NCI-H774 (cell line): ENCODE measurements at places on chromosomes 16 and 17.

DNA sequence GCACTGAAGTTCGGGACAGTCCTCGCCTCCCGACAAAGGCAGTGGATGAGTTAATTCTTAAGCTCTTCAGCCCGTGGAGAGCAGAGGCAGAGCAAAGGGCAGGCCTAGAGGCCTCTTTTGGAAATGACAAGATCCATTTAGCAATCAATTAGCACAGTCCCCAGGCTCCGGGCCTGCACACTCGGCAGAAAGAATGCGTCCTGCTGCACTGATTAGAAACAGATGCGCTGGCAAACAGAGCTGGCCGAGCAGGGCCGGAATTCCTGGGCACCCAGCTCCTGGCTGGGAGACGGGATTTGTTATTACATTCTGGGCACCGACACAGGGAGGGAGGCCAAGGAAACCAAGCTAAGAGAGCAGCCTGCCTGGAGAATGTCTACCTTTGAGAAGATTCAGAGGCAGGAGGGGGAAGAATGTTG lies 162.9 kb downstream of the COPRS start:
- DNase-seq, result no peak

- no peak for DNase-seq
Measured at GRCh38 chr17:28828294-28829040, 14.1 kb downstream of the FAM222B start.

DNA sequence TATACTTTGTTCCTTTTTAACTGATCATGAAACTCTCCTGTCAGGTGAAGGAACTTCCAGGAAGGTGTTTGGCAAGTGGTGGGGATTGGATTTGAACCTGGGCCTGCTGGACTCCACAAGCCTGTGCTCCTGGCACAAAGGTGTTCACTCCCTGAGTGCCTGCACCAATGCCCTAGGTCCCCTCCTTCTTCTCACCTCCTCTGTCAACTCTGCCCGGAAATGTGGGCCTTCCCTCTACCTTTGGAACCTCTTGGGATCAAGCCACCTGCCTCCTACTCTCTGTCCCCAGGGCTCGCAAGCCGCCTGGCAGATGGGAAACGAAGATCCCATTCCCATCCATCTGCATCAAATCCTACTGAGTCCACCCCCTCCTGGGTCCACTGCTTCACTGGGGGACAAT lies 40.0 kb downstream of the RTN4RL1 start:
- DNase-seq, result no peak

DNA sequence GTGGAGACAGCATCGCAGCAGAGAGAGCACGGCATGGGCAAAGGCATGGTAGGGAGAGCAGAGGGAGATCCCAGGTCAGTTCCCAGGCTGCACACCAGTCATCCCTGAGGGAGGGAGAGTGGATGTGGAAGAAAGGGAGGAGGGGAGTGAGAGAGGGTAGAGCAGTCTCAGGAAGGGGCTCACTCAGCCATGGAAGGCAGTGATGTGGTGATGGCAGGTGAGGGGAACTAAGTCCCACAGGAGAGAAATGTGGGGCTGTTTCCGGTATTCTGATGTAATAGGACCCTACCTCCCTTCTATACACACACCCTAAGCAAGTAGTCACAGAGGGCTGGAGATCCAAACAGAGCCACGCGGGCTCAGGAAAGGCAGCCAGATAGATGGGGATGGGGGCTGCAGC lies 500.3 kb upstream of the CDH11 start:
- DNase-seq, result no peak

DNA sequence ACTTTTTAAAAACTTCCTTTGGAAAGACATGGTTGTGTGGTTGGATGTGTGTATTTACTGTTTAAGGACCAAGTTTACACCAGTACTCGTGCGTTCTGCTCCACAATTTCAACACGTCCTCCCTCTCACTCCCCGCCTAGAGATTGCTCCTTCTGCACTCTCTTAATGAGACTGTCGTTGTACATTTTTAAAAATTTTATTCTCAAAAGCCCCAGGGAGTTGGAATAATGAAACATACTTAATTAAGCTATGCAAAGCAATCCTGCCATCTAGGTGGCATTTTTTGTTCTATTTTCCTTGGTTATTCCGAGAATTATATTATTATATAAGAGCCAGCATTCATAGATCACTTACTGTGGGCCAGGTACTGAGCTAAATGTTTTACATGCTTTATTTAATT lies 264.5 kb downstream of the GRIN2A start:
- DNase-seq, result no peak

- DNase-seq, result no peak
Measured at GRCh38 chr17:74546586-74546985, 671 bp upstream of the CD300C start.

GRCh38 chr16:2184346-2184745 lies 12.1 kb downstream of the CASKIN1 start:
- no peak for DNase-seq

DNA sequence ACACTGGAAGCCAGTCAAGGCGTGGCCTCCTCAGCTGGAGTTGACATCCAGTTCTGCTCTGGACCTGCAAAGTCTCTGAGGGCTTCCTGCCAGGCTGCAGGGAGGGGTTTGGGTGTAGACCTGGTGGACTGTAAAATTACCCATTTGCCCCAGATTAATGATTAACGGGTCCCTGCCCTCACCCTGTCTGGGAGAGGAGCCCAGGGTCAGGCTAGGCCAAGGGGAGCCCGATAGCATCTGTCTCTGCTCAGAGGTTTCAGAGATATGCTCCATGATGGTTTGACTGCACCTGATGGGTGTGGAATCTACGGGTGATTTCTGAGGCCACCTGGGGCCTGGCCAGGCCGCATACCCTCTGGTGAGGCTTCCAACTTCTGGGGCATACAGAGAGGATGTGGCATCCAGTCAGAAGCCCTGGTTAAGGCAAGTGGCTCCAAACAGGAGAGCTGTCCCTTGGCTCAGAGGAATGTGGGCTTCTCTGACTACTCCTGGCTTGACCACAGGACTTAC lies 11.2 kb downstream of the PPY start:
- no peak for DNase-seq

- DNase-seq, result no peak
Measured at GRCh38 chr16:6903671-6904070, 429.0 kb upstream of the RBFOX1 start.

GRCh38 chr16:9556949-9557665 lies 465.7 kb downstream of the HAPSTR1 start:
- no peak for DNase-seq

GRCh38 chr17:12256380-12256995 lies 235.8 kb downstream of the MAP2K4 start:
- no peak for DNase-seq

DNA sequence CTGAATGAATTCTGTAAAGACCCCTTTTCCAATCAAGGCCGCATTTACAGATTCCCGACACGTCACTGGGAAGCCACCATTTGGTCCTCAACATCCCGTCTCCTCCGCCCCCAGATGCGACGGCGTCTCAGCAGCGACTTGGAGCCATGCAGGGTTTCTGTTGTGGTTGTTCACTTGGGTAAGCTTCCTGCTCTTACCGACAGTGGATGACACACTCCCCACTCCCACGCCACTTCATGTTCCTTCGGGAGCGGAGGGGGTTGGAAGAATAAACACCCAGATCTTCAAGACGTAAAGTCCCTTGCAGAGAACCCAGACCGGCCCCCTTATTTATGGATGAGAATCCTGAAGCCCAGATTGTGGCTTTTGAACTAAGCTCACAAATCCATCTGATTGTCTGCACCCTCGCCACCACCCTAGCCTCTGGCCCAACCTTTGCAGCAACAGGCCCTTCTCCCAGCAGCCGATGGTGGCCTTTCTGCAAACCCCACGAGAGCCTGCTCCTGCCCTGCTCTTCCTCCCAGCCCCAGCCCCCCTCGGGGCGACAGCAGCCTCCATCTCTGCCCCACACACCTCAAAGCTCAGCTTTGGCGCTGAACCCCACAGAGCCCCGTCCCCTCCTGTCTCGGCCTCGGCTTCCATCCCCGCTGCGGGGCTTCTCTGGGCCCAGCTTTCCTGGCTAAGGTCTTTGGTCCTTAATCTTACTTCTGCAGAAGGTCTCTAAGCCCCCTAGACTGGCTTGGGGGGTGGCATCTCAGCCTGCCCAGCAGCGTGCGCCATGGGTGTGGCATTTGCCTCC lies 19.0 kb upstream of the OSGIN1 start:
- no peak for DNase-seq

DNA sequence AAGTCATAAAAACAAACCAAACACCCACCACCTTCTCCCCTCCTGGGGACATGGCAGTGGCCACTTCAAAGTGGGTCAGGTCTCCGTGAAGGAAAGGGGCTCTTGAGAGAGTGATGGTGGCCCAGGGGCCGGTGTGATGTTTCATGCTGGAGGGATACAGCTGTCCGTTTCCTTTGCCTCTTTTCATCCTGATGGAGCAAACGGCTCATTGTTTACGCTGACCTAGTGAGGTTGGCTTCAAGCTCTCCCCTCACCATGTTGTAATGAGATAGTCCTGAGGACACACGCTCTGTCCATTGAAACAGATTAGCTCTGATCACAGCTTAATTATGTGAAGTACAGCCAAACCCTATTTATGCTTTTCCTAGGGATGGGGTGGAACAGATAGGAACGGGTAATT lies 34.2 kb downstream of the CDH13 start:
- DNase-seq, result no peak

DNA sequence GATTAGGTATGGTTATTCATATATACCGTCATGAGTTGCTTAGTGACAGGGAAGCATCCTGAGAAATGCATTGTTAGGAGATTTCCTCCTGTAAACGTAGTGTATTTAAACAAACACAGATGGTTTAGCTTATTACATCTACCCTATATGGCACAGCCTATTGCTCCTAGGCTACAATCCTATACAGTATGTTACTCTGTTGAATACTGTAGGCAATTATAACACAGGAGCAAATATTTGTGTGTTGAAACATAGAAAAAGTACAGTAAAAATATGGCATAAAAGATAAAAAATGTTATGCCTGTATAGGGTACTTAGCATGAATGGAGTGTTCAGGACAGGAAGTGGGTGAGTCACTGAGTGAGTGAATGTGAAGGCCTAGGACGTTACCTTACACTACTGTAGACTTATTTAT lies 157.7 kb downstream of the CDH11 start:
- DNase-seq, result no peak

- DNase-seq, result no peak
Measured at GRCh38 chr17:72656130-72656763, 436.2 kb downstream of the SLC39A11 start.

- DNase-seq, result no peak
Measured at GRCh38 chr16:77137045-77137444, 53.9 kb upstream of the MON1B start.

DNA sequence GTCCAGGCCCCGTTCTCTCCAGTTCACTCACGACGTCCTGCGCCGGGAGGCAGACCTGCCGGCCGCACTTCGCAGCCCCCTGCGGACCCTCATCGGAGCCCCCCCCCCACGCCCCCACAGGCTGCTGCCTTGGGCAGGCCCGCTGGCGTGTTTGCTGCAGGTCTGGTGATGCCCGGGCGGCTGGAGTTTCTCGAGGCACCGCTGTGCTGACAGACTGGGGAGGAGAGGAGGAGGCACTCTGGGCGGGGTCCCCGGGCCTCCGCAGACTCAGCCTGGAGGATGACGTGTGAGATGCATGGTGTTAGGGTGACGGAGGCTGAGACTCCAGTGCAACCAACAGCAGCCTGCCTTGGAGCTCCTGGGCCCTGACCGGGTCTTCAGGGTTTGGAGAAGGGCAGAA lies 24.1 kb downstream of the BAIAP2 start:
- DNase-seq, result no peak

DNA sequence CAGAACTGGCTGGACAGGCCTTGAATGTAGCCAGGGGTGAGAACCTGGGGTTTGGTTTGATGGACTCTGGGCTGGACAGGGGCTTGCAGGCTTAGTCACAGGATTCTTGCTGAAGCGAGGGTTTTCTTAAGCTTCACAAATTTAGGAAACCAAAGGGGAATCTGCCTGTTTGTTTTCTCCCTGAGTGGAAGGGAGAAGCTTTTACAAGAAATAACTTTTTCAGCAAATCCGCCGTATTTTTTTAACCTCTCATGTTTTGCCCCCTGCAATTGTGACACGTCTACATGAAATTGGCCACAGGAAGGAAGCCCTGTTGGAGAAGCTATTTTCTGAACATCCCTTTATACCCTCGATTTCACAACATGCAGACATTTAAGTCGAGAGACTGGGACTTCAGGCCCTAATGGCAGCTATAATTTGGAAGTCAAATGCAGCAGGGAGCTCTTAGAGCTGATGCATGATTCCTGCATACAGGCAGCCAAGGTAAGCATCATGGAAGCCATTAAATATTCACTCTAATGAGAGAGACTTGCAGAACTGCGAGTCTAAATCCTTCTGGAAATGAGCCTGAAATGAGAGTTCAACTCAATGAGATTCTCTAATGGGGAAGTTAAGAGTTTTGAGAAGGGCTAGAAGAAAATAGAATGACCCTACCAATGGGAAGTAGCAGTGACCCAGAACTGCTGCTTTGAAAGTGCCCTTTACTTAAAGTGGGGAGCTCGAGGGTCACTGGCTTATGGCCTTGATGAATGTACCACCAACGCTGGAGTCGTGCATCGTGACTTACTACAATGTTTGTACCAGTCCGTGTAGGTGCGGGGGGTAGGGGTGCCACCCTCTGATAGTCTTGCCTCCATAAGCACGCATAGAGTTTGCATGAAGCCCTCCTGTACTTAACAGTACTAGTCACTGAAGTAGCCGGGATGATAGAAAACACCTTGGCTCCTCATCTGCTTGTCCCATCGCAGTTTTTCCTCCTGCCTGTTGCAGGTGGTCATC lies 45.1 kb upstream of the IRF8 start:
- DNase-seq, result no peak

DNA sequence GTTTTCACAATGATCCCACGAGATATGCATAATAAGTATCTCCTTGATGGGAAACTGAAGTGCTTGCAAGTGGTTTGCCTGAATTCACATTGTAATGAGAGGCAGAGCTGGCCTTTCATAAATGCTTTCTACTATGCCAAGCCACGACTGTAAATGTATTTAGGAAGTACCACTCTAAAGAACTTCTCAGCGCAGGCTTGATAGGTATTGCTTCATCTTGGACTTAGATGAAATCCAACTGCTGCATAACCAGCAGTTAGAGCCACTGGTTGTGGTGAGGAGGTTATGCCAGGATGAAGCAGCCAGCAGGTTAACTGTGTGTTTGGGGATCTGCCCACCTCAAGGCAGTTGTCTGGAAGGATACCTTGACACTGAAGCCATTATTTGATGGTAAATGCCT lies 26.8 kb downstream of the MARCHF10 start:
- DNase-seq, result no peak

DNA sequence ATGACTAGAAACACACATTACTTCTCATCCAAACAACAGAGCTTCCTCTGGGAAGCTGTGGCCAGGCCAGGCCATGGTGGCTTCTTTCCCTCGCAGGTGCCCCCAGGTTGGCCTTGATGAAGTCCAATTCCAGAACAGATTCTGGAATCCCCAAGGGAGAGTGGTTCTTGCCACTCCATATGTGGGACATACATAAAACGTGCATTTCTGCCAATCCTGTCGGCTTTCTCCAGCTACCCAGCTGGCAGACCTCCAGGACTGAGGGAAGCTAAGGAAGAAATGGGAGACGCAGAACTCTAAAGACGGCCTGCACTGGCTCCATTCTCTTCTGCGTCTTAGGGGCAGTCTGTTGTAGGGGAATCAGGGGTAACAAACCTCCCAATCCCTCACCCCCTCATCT lies 219.2 kb upstream of the CDH5 start:
- no peak for DNase-seq

GRCh38 chr16:62644030-62644812 lies 608.0 kb upstream of the CDH8 start:
- DNase-seq, result no peak

GRCh38 chr17:13827118-13827517 lies 225.4 kb upstream of the HS3ST3A1 start:
- no peak for DNase-seq
